ENCODE measurements at places on chromosomes 7 and 10.
A peak's percentile ranks its signal among the peaks of the same experiment; 100 is the strongest.

- DNase-seq, result no peak
Measured at GRCh38 chr7:8913682-8914081, 480.3 kb downstream of the NXPH1 start.

DNA sequence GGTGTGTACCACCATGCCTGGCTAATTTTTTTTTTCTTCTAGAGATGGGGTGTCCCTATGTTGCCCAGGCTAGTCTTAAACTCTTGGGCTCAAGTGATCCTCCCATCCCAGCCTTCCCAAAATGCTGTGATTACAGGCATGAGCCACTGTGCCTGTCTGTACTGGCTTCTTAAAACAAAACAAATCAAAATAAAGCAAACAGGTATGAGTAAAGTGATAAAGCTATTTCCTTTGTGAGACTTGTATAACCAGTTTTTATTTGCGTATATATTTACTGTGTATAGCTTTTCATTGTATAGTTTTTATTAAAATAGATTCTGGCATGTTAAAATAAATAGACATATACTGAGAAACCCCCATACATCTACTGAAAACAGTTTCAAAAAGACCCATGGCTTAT lies 14.3 kb downstream of the LCOR start:
- DNase-seq, result no peak

DNA sequence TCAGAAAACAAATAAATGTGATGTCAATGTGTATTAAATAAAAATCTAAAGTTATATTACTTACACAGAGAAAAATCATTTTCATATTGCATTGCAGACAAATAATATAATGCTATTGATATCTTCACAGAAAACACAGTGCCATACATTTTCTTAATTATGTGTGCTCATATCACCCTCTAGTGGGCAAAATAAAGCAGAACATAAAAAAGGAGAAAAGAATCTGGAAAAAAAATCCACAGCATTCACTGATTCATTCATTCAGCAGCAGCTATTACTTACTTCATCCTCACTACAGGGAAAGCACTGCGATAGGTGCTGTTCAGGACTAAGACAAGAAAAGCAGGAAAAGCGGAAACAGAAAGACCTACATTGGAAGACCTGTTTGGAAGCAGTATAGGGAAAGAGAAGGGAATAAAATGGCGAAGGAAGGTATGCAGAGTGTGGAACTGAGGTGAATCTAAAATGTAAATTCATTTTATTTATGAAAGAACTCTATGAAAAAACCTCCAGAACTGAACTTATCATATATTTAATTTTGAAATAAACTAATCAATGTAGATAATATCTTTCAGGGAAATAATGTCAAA lies 73.2 kb downstream of the POT1 start:
- DNase-seq, result no peak

GRCh38 chr10:51366044-51366443 lies 291.8 kb downstream of the PRKG1 start:
- DNase-seq, result no peak

- DNase-seq, result peak; percentile 7
Measured at GRCh38 chr7:77697535-77697831, 1.2 kb downstream of the RSBN1L start.
